ENCODE measurements at places on chromosomes 11 and 22.
A peak's percentile ranks its signal among the peaks of the same experiment; 100 is the strongest.

DNA sequence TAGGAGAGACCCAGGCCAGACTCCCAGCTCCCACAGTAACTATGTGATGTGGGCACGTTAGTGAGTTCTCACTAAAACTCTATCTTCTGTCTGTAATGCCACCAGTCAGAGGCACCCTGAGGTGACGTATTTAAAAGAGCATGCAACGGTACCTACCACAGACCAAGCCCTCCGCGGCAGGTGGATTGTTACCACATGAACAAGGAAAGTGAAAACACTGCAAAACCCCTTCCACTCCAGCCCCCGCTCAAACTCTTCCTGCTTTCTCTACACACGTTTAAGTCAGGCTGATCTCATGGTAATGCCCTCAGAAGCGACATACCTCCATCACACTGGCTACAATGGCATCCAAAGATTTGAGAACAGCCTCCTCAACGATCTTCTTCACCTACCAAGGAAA is 36.7 kb downstream of the SERPIND1 start:
- DNase-seq = no peak

GRCh38 chr11:75762885-75763284 is 5.7 kb upstream of the DGAT2 start:
- no peak for DNase-seq

GRCh38 chr11:121448011-121448410 is 4.1 kb upstream of the SORL1 start:
- DNase-seq = no peak

- DNase-seq = peak; percentile 55
Observed at GRCh38 chr11:74255741-74256375, 55.6 kb downstream of the P4HA3 start.

DNA sequence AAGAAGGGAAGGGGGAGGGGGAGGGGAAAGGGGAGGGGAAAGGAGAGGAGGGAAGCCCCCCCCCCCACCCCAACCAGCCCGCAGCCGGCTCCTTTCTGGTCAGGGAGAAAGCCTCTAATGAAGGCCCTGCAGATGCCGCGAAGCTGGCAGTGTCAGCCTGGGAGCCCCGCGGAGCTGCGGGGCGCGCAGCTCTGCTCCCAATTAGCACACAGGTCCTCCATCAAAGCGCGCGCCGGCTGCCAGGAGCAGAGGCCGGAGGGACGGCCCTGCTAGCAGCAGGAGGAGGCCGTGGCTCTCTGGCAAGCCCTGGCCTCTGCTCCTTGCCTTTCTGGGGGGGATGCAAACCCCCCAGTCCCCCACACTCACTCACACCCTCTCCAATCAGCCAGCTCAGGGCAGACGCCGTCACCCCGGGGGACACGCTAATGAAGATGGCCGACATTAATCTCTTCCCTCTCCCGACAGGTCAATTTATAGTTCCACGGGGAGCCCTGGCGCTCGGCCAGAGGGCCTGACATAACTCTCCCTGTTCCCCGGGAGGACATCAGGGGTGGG is 70.5 kb upstream of the TCF20 start:
- peak; percentile 58 for DNase-seq

All from head of caudate nucleus (tissue), 42 donors.